ENCODE measurements at places on chromosomes 1 and 21.

GRCh38 chr1:155210314-155211104, 2.0 kb downstream of the MTX1 start:
- DNase-seq, result no peak

DNA sequence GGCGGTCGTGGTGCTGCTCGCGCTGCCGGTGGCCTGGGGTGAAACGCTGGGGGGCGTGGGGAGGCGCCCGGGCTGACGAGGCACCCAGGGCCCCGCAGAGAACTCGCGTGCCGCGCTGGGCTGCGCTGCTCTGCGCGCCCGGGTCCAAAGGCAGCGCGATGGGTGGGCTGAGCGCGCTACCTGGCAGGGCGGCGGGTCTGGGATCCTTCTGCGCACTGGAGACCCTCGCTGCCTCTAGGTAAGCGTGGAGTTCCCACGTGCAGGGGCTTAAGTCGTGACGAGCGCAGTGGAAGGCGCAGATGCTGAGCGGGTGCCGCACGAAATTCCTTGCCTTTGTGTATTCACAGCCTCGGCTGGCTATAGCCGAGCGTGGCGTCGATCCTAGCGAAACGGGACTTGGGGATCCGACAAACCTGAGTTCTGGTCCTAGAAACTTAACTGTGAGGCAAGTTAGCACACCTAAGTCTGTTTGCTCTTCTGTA, 24.6 kb downstream of the CR1L start:
- DNase-seq, result no peak

DNA sequence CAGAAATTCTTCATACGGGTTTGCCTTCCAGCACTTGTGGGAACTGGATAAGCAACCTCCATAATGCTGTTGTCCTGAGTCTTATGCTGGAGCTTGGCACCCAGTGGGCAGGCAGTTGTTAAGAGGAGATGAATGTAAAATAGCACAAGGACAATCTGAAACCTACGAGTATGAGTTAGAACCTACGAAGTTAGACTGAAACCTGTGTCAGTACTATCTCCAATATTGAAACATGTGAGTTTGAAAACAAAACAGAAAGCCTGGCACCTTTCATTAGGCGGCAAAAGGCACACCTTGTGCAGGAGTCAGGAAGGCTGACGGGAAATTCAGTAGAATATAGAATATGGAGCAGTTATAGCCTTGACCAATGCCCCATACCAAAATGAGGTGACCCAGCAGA, 489.7 kb upstream of the RGS18 start:
- DNase-seq, result no peak

DNA sequence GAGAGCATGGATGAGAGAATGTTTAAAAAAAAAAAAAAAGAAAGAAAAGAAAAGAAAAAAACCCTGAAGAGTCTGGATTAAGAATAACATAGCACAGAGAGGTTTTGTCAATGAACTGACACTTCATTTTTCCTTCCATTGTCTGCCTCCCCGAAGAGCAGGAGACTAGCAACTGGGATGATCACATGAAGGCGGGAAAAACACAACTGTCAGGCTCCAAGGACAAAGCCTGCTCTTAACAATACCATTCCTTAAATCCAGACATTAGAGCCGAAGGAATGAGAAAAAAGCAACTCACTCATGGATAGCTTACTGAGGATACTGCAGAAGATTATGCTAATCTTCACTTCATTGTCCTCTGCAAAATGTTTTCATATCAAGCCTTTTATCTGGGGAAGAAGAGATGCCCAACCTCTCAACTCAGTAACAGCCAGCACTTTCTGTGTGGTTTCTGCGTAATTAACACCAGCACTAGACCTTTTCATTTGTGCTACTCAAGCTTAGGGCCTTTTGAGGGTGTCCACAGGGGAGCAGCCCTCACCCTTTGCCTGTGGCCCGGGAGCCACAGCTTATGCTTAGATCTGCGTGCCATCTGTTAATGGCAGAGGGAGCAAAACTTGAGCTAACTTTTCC, 182.3 kb downstream of the BARHL2 start:
- DNase-seq, result no peak

DNA sequence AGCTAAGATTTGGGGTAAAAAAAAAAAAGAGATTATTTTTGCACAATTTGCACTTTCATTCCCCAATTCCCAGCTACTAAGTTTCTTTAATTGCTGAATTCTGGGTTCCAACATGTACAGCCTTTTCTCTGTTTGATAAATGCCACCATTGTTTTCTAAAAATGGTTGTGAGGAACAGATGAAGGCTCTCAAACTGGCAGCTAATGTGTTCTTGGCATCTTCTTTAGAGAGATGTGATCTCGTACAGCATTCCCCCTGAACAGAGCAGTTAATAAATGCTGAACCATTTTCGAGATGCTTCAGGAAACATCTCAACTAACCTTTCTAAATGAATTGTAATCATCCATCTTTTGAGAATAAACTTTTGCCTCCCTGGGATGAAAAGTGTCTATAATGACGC, 107.9 kb upstream of the DYNLT5 start:
- no peak for DNase-seq

DNA sequence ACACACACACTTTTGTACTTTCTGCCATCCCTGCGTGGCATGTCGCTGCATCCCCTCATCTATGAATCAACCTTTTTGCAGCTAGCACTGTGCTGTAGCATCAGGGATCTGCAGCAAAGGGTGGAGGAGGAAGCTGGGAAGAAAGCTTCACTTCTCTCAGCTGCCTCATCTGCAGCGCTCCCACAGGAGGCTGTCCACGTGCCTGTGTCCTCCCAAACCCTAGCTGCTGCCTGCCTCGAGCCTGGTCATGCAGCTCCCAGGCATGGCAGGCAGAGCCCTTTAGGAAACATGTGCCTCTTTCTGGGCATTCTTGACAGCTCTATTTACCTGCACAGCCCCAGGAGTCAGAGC, 262.1 kb upstream of the SGIP1 start:
- no peak for DNase-seq

All from activated naive CD4-positive, alpha-beta T cell treated with Interleukin-2 at 50 U/mL for 16 hours (primary cell).